Activated gamma-delta T cell (primary cell): ENCODE measurements at places on chromosomes 1 and 21.

DNA sequence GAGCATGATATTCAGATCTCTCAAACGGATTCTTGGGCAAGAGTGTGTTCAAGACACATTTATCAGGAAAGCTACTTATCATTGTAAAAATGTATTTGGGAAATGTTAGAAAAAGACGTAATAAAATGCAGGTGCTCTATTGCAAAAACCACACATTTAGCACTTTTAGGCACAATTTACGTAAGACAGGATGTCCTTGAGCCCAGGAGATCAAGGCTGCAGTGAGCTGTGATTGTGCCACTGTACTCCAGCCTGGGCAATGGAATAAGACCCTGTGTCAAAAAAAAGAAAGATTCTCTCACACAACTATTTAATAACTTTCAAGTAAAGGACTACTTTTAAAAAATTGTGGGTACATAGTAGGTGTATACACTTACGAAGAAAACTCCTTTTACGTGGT, 18.4 kb downstream of the SLC25A33 start:
- no peak for DNase-seq

- no peak for DNase-seq
These were observed 147.8 kb downstream of the TLR5 start for GRCh38 chr1:222995236-222995580.

DNA sequence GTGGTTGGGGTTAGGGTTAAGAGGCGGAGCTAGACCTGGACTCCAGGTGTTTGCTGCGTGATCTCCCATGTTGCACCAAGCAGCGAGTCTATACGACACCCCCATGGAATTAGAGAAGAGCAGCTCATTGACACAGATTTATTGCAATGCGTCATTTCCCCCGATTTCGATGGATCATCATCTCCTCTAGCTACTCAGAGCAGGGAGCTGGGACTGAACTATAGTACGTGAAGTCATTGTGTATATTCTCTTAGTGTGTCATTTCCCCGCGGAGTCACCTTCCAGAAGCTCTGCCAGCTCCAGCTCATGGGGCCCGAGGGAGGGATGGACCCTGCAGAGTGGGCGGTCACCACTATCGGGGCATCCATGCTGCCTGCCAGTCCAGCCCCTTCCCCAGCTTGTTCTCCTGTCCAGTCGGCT, 7.5 kb upstream of the C2CD2 start:
- no peak for DNase-seq

- no peak for DNase-seq
These were observed 7.5 kb downstream of the CTPS1 start for GRCh38 chr1:40986956-40987355.

- DNase-seq, result no peak
These were observed 35.0 kb downstream of the ESRRG start for GRCh38 chr1:216688127-216688657.

- no peak for DNase-seq
These were observed 45.3 kb downstream of the PUM1 start for GRCh38 chr1:31020007-31020790.

GRCh38 chr1:173477286-173478093, at the start of gene PRDX6:
TSS of gene PRDX6 (plus strand) at chr1:173477335. CDS start at chr1:173477398, 63 bp downstream.
- no peak for DNase-seq

GRCh38 chr21:21921410-21922232, 923.4 kb downstream of the NCAM2 start:
- no peak for DNase-seq

DNA sequence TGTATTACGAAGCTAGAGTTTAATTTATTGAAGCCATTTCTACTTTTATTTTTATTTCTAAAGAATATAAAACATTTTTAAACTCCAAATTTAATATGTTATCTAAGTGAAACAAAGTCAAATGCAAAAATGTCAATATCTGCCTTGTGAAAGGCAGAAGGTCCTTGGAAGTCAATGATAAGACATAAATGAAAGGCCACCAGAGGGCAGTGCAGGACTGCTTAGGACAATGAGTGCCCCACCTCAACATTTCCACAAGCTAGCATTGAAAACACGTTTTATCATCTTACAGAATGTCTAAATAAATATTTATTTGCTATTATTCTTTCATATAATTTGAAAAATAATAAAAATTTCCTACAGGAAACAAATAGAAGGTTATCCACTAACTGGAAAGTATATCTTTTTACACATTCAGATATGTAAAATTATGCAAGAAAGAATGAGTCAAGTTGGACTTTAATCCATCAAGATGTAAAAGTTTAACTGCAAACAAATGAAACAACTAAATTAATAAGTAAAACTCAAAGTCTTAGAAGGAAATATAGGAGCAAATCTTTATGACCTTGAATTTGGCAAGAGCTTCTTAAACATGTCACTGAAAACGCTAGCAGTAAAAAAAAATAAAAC, 140.1 kb upstream of the FMN2 start:
- no peak for DNase-seq

GRCh38 chr1:6438047-6438525, 13.5 kb downstream of the ESPN start:
- DNase-seq, result no peak

- DNase-seq, result no peak
These were observed 50.1 kb upstream of the ERRFI1 start for GRCh38 chr1:8076176-8076575.

DNA sequence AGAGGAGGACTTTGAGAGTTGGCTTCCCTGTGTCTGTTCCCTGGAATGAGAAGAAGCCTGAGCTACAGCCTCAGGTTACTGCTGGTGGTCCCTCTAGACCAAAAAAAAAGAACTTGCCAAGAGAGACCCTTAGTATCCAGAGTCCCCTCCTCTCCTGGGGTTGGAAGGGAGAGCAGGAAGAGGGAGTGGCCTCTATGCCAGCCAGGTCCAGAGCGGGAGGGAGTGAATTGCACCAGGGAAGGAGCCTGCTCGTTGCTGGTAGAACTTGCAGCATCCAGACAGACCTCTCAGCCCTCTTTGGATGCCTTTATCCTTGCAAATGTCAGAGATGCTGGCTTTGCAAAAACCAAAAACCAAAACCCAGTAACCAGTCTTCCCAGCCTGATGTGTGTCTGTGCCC, 491.3 kb upstream of the VAMP3 start:
- DNase-seq, result no peak

GRCh38 chr1:155598842-155599331, 11.1 kb upstream of the MSTO1 start:
- no peak for DNase-seq

DNA sequence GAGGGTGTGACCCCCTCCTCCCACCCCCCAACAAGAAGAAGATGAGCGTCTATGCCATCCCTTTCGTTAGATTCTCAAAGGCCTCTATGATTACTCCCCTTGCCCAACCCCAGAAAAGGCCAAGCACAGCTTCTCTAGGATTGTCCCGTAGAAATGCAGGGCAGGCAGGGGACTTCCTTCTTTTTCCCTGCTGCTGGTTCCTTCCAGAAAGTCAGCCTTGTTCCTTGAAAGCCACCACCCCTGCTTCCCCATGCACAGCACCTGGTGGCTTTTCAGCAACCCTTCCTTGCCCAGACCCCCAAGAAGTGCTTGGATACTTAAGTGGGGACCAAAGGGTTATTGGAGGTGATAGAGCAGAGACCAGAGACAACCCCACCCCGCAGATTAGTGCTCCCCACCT, 75.1 kb downstream of the ARHGEF10L start:
- DNase-seq, result no peak

DNA sequence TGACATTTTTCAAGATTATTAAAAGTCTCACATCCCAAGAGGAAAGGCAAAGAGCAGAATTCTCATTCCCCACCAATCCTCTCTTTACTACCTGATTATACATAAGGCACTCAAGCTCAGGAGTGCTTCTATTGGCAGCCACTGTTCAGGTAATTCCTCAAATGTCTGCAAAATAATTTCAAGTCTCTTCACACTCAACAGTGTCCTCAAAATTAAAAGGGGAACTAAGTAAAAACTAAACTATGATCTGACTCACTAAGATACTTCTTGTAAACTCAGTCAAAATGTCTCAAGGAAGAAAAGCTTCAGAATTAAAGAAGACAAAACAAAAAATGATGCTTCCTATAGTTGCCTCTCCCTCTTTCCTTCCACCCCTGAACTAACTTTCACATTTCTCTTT, 135.6 kb downstream of the GPATCH2 start:
- no peak for DNase-seq

- no peak for DNase-seq
These were observed 59.3 kb downstream of the MAN1C1 start for GRCh38 chr1:25675729-25676476.

DNA sequence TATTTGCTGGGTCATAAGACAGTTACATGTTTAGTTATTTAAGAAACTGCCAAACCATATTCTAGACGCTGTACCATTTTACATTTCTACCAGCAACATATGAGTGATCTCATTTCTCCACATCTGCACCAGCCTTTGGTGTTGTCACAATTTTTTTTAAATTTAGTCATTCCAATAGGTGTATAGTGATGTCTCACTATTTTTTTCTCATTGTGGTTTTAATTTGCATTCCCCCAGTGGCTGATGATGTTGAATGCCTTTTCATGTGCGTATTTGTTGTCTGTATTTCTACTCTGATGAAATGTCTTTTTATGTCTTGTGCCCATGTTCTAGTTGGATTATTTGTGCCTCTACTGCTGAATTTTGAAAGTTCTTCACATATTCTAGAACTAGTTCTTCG, 38.4 kb downstream of the NFASC start:
- DNase-seq, result no peak

DNA sequence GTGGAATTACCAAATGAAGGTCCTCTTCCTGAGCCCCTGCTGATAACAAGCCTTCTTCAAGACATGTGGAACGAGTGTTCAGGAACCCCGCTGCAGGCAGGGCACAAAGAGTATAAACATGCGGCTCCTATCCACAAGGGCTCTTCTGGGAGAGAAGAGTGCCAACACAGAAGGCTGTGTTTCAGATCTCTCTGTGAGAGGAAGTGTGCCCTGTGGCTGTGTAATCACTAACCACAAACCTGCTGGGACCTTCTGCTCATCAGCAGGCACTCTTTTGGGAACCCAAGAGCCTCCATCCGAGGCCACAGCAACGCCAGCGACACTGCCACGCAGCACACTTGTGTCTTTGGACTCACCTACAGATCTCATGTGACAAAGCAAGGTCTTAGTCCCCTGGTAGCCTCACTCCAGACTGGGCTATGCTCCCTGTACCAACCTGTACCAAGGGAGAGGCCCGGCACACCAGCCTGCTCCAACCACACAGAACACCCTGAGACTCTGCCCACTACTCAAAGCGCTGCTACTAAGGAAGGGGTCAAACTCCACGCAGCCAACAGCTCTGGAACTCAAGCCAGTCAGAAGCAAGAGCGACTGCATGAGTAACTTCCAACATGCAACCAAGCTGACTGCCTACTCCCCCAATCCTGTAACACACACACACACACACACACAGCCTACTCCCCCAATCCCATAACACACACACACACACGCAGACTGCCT, 7.8 kb downstream of the PTTG1IP start:
- no peak for DNase-seq

- DNase-seq, result no peak
These were observed 26.5 kb downstream of the RIPPLY3 start for GRCh38 chr21:37032877-37033471.

- no peak for DNase-seq
These were observed 23.6 kb upstream of the PSEN2 start for GRCh38 chr1:226846786-226847185.

DNA sequence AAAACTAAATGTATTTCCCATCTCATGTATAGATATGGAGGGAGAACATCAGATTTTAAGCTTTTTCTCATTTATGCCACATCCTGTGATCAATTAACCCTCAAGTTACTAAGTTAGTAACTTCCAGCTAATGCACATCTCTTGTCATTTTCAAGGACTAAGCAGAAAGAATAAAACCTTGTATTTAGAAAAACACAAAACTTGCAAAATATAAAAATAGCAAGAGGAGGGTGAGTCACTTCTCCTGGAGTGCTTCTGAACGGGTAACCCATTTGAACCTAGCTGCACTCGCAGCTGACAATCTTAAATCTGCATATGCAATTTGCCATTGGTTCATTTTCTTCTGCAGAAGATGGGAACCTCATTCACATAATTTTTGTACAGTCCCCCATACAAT, 500.5 kb downstream of the SETD4 start:
- DNase-seq, result no peak

DNA sequence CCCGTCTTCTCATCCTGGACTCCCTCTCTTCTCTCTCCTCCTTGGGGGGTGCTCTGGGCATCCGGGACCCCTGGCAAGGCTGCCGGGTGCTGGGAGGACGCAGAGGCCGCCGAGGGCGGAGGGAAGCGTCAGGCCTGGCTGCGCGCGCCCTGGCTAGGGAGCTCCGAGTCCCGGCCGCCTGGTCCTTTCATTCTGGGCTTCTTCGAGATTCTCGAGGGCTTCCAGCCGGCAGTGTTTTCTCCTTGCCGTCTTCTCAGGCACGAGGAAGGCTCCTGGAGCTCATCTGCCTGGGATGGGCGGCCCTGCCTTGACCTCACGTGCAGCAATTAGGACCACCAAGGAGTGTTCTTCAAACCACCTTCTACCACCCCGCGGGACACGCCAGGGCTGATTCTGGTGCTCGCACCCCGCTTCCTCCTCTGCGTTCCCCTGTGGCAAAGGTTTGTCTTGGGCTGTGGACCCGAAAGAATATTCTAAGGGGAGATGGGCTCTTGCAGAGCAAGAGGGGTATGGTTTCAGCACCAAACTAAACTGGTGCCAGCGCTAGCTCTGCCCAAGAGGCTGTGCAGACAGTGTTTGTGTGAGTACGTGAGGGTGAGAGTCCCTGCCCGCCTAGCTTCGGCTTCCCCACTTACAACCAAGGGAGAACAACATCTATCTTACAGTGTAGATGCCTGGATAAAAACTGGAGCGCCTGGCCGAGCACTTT, 36.5 kb downstream of the PIK3CD start:
- DNase-seq, result no peak

DNA sequence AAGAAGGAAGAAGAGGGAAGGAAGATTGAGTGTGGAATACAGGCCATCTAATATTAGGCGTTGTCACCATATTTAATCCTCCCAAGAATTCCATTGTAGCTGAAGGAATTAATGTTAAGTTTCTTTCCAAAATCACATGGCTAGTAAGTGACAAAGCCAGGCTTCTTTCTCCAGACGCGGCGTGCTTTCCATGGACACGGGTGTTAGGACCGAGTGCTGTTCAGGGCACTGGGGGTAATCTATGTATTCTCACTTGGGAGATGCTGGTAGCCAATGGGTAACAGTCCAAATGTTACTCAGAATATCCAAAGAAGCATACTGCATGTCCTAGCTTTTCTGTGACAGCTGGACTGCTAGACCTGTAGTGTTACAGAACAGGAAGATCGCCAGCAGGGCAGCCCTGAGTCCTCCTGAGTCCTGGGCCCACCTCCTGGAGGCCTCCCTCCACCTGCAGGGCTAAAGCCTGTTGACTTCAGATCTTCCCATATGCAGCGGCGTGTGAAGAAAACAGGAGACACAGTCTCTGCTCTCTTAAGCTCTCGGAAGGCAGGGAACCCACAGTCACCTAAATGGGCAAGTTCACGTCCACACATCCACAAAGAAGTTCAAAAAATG, 5.3 kb downstream of the IGSF9 start:
- no peak for DNase-seq

GRCh38 chr1:195520757-195521156, 1087.5 kb downstream of the KCNT2 start:
- DNase-seq, result no peak

GRCh38 chr1:175597969-175598765, 145.2 kb downstream of the TNR start:
- DNase-seq, result no peak

- DNase-seq, result no peak
These were observed 415.4 kb downstream of the TTLL7 start for GRCh38 chr1:83583351-83584014.
